ENCODE measurements at places on chromosomes 1 and 21.

- DNase-seq, result no peak
Observed at GRCh38 chr1:240271081-240271480, 179.4 kb downstream of the FMN2 start.

- no peak for DNase-seq
Observed at GRCh38 chr1:55480029-55480795, 265.0 kb upstream of the USP24 start.

GRCh38 chr1:55531644-55532043 lies 316.5 kb upstream of the USP24 start:
- DNase-seq, result no peak

- no peak for DNase-seq
Observed at GRCh38 chr1:184956999-184957700, 17.2 kb downstream of the NIBAN1 start.

DNA sequence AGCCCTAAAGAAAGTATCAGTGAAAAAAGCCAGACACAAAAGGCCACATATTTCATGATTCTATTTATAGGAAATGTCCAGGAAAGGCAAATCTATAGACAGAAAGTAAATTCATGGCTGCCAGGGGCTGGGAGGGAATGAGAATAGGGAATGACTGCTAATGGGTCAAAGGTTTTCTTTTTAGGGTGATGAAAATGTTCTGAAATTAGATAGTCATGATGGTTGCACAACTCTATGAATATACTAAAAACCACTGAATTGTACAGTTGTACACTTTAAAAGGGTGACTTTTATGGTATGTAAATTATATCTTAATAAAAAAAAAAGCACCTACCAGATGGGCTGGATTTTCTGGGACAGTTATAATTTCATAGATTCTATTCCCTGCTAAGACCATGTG lies 114.8 kb downstream of the CNIH3 start:
- DNase-seq, result no peak

GRCh38 chr21:41929248-41929647 lies 24.6 kb downstream of the C2CD2 start:
- DNase-seq, result no peak

- no peak for DNase-seq
Observed at GRCh38 chr1:34870395-34870794, 10.8 kb upstream of the SMIM12 start.

DNA sequence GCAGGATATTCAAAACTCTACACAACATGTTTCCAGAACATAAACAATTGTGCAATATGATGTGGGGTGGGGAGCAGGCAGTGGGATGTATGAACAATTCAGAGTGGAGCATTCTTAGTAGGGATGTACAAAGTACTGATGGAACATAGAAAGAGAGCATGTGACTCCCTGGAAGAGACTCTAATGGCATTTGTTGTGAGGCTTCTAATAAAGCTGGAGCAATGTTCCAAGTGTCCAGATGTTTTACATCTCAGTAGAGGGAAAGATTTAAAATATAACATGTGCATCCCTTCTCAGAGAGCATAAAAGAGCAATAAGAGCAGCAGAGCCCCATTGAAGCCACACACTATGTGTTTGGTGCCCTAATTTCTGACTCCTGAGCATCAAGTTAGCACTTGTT lies 116.5 kb downstream of the BRINP2 start:
- no peak for DNase-seq

GRCh38 chr1:172809750-172810149 lies 150.8 kb downstream of the FASLG start:
- no peak for DNase-seq

DNA sequence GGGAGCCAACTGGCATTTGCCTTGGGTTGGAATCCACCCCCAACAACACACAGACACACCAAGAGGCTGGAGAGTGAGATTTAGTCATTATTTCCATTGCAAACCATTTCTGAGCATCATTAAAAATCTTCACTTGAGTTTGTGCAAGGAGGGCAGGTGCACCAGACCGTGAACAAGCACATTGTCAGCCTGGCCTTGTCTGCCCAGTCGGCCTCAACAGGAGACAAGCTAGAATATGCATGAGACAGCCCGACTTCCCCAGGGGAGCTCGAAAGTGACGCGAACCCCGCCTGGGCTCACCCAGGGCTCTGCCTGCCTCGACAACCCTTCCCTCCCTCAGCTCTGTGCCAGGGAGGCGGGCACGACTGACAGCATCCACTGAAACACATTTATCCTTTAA lies 15.4 kb upstream of the GUCA2B start:
- DNase-seq, result no peak

GRCh38 chr1:108561689-108562326 lies 1.9 kb downstream of the EEIG2 start:
- DNase-seq, result peak; percentile 44

GRCh38 chr1:221336126-221336525 lies 405.8 kb downstream of the DUSP10 start:
- no peak for DNase-seq

DNA sequence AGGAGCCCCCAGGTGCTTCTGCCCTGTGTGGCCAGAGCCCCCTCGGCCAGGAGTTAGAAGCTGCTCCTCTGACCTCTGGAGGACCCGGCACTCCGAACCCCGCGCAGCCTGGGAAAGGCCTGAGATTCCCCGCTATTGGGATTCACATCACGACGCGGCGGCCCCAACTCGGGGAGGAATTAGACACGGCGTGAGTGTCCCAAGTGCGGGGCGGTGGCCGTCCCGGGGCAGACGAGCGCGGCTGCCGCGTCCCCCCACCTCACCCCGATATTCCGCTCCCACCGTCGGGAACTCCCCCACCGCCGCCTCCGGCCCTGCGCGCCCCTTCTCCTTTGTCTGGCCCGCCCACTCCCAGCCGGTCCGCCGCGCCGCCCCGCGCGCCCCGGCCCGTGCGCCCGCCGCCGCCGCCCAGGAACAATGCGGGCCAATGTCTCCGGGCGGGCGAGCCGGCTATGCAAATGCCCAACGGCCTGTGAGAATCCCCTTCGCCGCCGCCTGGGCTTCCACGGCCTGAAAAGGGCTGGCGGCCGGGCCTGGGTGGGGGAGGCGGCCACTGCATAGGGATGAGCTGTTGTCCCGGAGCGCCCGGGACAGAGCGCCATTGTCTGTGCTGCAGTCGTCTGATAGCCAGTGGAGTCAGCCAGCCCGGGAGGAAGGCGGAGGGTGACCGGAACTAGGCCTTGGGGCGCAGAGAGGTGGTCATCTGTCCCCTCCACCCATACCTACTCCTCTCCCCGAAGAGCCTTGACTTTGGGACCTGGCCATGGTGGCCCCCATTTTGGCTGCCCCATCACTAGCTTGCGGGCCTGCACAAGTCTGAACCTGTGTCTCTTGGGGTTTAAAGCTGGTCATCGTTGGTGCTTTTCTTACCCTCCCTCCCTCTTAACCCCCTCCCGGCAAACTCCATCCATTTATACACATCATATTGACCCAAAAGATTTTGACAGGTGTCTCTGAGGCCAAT lies 19.4 kb downstream of the RHBG start:
- peak; percentile 41 for DNase-seq

DNA sequence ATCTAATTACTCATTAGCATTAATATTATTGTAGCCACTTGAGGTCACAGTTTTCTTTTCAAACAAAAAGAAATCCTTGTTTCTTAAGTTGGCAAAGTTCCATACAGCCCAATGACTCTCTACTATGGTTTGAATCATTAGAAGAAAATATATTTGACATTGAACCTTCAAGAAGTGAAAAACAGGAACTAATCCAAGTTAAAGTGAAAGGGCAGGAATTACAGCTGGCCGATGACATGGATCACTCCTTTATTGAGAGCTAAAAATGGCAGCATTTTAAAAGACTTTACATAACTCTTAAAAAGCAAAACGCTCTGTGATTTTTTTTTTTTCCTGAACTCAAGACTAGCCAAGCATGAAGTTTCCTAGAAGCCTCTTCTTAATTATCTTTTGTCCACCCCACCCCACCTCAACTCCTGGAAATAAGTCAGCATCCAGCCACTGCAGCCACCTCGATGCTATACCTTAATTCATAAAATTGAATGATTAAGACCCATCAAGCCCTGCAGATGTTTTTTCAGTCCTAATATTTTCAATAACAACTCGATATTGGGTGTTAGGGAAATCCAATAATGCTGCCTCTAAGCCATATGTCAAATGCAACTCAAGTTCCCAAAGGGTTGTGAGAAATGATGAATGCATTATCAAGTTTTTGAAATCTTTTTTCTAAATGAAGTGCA lies 323.1 kb downstream of the HHIPL2 start:
- DNase-seq, result no peak

- no peak for DNase-seq
Observed at GRCh38 chr21:35924714-35925301, 135.5 kb downstream of the SETD4 start.
